Gastroesophageal sphincter (tissue), 4 donors: ENCODE measurements at places on chromosomes 1 and 21. TPM values are rescaled to one million over a fixed set of nuclear protein-coding genes. Genes with fewer than 3 reads are reported as not detected.

GRCh38 chr1:205530116-205530515 is 25.6 kb downstream of the CDK18 start:
- no peak for ATAC-seq

DNA sequence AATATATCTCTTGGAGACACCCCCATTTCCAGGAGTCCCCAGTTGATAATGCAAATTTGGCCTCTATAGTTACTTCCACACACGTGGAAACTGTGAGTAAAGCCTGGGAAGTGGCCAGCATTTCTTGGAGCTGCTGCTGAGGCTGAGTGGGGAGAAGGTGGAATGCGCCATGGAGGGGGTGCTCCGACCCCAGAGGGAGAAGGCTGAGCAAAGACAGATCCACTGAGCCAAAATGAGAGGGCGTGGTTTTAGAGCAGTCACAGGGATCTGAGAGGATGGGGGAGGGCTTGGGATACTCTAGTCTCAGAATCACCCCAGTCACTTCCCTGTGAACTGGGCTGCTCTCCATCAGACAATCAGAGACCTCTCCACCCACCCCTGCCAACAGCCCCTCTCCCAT is 38.7 kb downstream of the TRIM62 start:
- ATAC-seq: no peak

Gene AMY1A
- not detected for total RNA-seq

Gene PLCH2
- total RNA-seq: under 0.01 TPM

- no peak for ATAC-seq
Measured at GRCh38 chr1:220702733-220703270, 12.6 kb downstream of the C1orf115 start.

DNA sequence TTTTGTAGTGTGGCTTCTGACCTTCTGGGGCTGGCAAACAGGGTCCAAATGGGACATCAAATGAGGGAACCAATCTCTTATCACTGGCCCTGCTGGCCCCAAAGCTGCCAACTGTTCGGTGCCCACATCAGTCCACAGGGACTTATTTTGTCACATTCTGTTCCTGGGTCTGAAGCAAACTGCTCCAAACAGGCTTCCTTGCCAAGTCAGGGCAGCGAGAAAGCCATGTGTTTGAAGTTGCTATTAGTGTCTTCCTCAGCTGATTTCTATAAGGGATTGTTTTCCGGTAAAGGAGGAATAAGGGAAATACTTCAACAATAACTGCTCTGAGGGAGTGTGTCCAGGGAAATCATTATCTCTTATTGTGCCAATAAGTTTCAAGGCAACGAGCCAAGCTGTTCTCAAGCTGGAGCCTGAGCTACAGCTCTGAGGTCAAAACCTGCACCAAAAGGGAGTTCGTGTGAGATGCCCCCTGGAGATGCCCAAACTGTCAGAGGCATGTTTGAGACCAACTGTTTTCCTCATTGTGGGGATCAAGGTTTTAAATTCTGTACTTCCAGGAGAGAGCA is 381.4 kb upstream of the PROX1 start:
- ATAC-seq: no peak

GRCh38 chr1:10794724-10795275 is 1.6 kb downstream of the CASZ1 start:
- no peak for ATAC-seq

GRCh38 chr1:180151508-180151907 is 3.2 kb upstream of the QSOX1 start:
- ATAC-seq: no peak

GRCh38 chr1:40699787-40700186 is 8.3 kb downstream of the NFYC start:
- no peak for ATAC-seq

Gene C4BPA
- 3.1 TPM for total RNA-seq

- no peak for ATAC-seq
Measured at GRCh38 chr1:29749024-29749945, 513.0 kb downstream of the PTPRU start.

DNA sequence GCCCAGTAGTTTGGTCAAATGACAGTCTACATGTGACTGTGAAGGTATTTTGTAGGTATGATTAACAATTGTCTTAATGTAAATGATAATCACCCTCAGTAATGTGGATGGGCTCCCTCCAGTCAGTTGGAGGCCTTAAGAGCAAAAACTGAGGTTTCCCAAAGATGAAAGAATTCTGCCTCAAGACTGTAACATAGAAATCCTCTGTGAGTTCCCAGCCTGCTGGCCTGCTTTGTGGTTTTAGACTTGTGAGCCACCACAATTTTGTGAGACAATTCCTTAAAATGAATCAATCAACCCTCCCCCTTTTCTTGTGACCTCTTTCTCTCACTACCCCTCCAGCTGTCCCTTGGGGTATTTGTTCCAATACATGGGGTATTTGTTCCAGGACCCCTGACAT is 226.4 kb upstream of the DPYD start:
- ATAC-seq: no peak

GRCh38 chr1:168050307-168050706 is 86.4 kb downstream of the GPR161 start:
- no peak for ATAC-seq

Gene WDR3
- total RNA-seq: 12.6 TPM

Gene RXRG
- total RNA-seq: 6.4 TPM

Gene C21orf58
- total RNA-seq: 2.0 TPM

Gene MACF1
- 454 TPM for total RNA-seq

DNA sequence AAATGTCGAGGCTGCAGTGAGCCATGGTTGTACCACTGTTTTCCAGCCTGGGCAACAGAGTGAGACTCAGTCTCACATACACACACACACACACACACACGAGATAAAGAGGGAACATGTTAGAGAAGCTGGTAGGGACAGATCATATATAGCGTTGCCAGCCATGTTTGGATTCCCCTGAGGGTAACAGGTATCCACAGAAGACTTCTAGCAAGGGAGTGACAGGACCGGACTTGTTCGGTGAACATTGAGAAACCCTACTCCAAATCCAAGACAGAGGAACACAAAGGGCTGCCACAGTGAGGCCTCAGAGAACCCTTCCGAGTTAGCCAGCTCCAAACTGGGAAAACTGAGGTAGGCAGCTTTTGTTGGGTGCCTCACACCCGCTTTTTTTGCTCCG is 3.7 kb upstream of the SARS1 start:
- no peak for ATAC-seq

Gene CA6
- total RNA-seq: not detected

Gene GUCA2B
- not detected for total RNA-seq

GRCh38 chr1:4344065-4344732 is 310.2 kb upstream of the AJAP1 start:
- no peak for ATAC-seq

Gene NKAIN1
- not detected for total RNA-seq

Gene FTCD
- not detected for total RNA-seq

GRCh38 chr1:110309767-110310166 is 29.4 kb upstream of the RBM15 start:
- no peak for ATAC-seq

Gene OLIG2
- total RNA-seq: not detected

GRCh38 chr1:26290882-26291261 is 11.0 kb downstream of the SH3BGRL3 start:
- peak; percentile 14 for ATAC-seq

DNA sequence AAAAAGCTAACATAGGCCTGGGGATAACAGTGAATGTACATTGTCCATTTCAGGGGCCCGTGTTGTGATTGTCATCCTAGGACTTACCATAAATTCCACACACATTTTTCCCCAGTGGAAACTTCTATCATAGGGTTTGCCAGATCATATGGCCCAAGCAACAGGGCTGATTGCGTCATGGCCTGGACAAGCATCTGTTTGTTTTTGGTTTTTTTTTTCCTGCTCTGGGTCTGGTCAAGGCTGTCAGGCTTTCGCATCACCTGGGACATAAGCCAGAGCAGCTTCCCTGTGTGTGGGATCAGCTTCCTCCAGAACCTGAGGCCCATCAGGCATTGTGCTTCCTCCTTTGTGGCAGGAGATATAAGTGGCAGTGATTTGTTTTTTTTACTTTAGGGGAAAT is 598.5 kb upstream of the USP24 start:
- peak; percentile 72 for ATAC-seq

- ATAC-seq: no peak
Measured at GRCh38 chr1:110227774-110228173, 17.7 kb downstream of the KCNC4 start.

GRCh38 chr1:23977854-23978191 is 2.3 kb downstream of the SRSF10 start:
- no peak for ATAC-seq

Gene KRTAP12-2
- total RNA-seq: not detected

GRCh38 chr1:86389307-86389706 is 6.8 kb downstream of the ODF2L start:
- ATAC-seq: no peak

- ATAC-seq: no peak
Measured at GRCh38 chr1:43986712-43987111, 4.7 kb upstream of the CCDC24 start.

GRCh38 chr1:199619223-199619622 is 408.3 kb upstream of the NR5A2 start:
- ATAC-seq: no peak

Gene NBPF4
- not detected for total RNA-seq

GRCh38 chr1:106876384-106876783 is 180.1 kb upstream of the PRMT6 start:
- ATAC-seq: no peak

GRCh38 chr1:210437781-210438180 is 109.1 kb downstream of the HHAT start:
- ATAC-seq: no peak

Gene TNFRSF25
- total RNA-seq: 4.2 TPM

Gene ZBTB8B
- total RNA-seq: 0.16 TPM
